Pons (tissue), 1 donor: ENCODE measurements at places on chromosomes 7 and 10.

DNA sequence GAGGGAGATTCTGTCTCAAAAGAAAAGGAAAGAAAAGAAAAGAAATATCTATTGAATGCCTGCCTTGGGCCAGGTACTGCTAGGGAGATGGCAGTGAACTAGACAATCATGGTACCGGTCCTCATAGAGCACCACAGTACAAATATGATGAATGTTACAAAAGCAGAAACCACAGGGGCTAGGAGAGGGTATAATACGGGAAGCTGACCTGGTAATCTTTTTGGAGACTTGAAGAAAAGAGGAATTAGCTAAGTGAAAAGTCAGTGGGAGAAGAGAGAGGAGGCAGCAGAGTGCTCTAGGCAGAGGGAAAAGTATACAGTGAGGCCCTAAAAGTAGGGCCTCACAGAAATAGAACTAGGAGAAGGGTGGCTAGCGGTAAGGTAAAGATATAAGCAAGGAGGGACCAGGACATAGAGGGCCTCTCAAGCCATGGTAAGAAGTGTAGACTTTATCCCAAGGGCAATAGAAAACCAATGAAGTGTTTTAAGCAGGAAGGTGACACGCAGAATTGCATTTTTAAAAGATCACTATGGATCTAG lies 42.8 kb upstream of the WNT8B start:
- DNase-seq, result no peak

DNA sequence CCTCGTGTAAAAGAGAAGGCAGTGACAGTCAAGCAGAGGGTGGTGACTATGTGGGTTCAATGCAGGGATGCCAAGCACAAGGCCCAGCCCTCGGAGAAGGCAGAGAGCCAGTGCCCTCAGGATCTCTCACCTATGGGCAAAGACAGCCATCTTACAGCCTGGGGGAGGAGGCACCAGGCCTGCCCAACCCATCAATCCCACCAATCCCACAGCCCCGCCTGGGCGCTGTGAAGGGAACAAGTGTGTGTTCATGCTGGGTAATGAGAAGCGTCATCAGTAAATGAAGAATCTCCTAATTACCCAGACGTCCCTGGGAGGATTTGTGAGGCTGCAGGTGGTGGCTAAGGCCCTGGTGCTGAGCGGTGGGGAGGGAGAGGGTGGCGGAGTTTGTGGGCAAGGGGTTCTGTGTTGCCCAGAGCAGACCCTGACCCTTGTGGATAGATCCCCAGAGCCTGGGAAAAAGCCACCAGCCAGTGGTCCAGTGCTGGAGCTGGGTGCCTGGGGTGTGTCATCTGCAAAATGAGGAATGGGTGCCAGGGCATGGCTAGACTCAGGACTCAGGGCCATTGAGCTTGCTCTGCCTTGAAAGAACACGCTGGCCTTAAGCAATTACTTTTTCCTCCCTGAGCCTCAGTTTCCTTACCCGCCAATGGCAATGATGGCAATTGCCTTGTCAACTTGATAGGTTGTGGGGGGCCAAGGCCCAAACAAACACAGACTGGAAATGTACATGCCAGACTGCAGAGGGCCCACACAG lies 128.1 kb upstream of the UNC5B start:
- DNase-seq, result no peak

- no peak for DNase-seq
Measured at GRCh38 chr7:100539436-100540006, 518 bp downstream of the AGFG2 start.

DNA sequence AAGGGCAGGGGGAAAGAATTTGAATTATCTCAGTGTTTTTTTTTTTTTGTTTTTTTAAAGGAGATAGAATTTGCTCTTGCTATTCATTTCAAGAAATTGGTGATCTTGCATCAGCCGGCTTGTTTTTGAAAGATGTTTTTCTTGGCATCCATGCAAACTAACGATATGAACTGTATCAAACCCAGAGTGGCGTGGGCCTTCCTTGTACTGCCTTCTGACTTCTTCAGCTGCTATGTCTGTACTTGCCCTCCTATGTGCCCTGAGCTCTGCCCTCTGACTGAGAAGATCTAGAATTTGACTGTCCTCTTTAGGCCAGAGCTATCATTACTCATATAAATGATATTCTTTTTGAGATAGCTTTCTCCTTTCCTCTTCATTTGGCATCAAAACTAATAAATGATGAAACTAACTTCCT lies 183.1 kb downstream of the EXOC4 start:
- DNase-seq, result no peak

DNA sequence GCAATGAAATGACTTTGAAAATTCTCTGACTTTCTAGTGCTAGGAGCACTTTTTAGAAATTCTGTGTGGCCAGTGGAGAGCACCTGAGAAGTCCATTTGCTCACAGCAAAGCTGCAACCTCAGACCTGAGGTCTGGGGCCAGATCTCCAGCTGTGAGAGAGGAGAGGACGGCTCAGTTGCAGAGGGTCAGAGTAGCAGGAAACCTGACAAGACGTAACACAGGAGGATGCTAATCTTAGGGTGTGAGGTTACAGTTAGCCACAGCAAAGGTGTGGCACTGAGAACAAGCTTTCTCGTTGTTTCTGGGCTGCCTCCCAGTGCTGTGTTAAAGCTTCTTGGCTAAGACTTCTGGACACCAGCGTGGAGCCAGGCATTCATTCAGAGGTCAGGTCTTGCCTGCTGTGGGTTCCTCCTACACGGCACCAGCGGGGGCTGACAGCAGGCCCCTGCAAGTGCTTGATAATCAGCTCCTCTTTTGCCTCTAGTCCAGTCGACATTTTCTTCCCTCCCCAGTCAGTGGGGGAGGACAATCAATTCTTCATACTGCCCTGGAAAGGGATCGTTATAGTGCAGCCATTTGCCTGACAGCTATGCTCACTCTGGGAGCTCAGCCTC lies 435.4 kb upstream of the DPP6 start:
- peak; percentile 2 for DNase-seq

GRCh38 chr7:155344618-155345433 lies 47.1 kb downstream of the INSIG1 start:
- peak; percentile 55 for DNase-seq

DNA sequence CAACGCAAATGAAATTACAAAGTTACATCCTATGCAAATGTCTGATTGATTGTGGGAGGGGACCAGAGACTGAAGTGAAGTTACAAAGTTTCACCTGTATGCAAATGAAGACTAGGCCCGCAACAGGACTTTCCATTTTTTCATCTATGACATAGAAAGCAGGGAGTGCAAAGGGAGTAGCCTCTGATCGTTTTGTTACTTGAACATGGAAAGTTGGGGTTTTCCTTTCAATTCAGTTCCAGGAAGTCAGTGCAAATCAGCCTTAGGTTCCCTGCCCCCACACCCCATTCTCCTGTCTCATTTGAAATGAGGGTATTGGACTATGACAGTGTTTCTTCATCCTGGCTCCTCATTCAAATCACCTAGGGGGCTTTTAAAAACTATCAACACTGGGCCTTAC lies 96.9 kb upstream of the HABP2 start:
- no peak for DNase-seq

DNA sequence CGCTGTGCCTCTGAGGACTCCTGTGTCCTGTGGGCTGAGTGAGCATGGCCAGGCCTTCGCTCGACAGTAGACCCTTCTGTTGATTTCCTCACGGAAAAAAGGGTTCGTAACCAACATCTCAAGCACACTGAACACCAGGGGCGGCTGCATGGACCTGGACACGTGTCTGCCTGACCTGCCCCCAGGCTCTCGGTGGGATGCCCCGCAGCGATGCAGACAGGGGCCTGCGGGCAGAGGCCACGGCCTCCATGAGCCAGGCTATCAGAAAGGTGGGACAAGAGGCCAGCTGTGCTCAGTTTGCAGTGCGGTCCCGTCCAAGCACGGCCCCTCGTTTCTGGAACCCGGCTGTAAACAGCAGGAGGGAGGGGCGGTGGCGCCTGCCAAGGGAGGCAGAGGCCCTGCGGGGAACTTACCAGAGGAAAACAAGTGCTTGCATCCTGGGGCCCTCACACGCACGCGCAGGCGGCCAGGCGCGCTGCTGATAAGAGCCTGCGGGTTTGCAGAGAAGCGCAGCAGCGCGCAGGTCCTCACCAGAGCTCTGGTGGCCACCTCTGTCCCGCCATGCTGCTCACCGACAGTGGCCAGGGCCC lies 10.6 kb downstream of the GPR146 start:
- peak; percentile 74 for DNase-seq

DNA sequence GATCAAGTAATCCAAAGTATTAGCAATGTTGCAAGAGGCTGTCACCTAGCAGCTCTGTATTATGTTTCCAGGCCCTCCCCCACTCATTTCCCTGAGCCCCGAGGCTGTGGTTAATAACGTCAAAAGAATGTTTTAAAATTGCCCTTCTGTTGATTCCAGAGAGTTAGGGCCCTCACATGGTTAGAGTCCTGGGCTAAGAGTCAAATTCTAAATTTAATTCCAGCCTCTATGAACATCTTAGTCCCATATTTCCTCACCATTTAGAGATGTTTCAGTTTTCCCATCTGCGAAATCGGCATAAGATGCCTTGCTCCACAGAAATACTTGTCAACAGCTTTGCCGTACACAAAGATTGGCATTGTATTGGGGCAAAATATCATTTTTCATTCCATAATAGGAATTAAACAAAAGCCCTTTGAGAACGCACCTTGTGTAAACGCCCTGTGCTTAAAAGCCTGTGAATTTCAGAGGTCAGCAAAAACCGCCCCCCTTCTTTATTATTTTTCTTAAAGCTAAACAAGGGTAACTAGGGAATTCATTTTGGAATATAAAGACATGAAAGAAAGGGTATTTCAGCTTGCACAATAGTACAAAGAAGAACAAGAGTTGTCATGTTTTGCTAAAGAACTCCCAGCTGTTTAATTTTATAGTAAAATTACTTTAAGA lies 135.8 kb downstream of the ARID5B start:
- DNase-seq, result no peak

DNA sequence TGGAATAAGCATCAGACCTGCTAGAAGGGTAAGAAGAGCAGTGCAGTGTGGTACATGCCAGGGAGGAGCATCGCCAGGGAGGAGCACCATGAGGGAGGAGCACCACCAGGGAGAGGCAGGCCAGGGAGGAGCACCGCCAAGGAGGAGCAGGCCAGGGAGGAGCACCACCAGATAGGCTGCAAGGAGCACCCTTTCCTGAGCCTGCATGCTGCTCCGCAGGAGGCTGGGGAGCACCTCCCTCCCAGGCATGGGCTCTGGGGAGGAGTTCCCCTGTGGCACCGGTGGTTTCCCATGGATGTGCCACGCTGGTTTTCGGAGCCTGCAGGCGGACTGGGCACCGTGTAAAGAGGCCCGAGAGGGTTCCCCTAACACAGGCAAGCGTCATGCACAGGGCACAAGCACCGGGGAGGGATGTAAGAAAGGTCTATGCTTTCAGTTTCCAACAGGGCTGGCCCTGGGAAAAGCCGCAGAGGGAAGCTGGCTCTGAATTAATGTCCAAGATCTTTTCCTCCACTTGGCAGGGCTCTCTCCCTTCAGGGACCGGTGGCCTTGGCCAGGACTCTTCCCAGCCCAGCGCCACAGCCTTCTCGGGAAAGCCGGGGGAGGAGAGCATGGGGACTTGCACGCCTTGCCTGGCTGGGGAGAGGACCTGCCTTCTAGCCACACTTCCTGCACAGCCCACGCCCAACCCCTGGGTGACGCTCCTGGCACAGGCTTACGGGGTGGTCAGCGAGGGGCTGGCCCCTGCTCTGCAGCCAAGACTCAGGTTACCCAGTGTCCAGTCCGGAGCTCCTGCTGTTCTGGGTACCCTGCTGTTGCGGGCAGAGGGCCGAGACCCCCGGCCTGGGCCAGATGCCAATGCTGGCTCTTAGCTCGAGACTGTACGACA lies 11.5 kb upstream of the GPER1 start:
- DNase-seq, result no peak

- DNase-seq, result no peak
Measured at GRCh38 chr7:155032978-155033377, 30.1 kb upstream of the PAXIP1 start.

DNA sequence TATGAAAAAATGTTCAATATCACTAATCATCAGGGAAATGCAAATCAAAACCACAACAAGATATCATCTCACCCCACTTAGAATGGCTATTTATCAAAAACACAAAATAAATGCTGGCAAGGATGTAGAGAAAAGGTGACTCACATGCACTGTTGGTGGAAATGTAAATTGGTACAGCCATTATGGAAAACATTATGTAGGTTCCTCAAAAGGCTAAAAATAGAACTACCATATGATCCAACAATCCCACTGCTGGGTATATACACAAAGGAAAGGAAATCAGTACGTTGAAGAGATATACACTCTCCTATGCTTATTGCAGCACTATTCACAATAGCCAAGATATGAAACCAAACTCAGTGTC lies 50.2 kb downstream of the CDK1 start:
- DNase-seq, result no peak

- DNase-seq, result no peak
Measured at GRCh38 chr10:101011517-101012423, 12.2 kb downstream of the LZTS2 start.

GRCh38 chr10:100153239-100153825 lies 32.5 kb downstream of the ERLIN1 start:
- DNase-seq, result no peak

DNA sequence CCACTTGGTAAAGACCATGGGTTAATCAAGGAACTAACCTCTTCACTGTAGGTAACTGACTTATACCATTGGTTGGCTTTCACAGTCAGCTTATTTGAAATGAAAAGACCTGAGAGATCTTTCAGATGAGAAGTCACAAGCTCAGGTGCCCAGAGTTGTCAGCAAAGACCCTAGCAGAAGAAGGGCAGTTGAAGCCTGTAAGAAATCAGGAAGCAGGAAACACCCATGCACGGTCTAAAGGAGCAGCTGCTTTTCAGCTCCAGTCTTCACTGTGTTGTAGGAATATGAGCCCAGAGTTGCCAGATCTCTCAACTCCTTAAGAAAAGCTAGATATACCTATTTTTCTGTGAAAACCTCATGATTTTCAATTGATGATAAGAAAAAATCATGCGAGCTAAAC lies 130.0 kb downstream of the ARID5B start:
- no peak for DNase-seq

GRCh38 chr7:64639267-64640001 lies 26.5 kb upstream of the ZNF107 start:
- no peak for DNase-seq

- no peak for DNase-seq
Measured at GRCh38 chr7:133911724-133912123, 215.4 kb upstream of the LRGUK start.

GRCh38 chr10:49298983-49299815 lies at the start of gene C10orf71:
C10orf71 (plus strand) TSS chr10:49299170; CDS start chr10:49322546, 23,376 bp downstream.
- no peak for DNase-seq

DNA sequence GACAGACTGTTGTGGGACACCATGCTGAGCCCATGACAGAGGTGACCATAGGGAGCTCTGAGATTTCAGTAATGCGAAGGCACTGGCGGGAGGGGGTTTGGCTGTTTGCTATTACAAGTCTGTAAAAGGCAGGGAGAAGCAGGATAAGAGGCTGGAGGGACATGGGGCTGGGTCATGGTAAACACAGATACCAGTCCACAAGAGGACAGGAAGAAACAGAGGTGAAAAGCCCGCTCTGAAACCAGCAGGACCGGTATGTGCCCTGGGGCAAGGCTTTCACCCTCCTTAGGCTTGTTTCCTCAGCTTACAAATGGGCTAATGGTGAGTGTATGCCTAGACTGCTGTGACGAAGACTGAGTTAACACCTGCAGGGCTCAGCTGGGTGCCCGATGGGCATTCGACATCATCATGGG lies 34.1 kb downstream of the ANXA11 start:
- DNase-seq, result no peak
